ENCODE measurements at places on chromosomes 7 and 10.

GRCh38 chr7:124411796-124412195 is 353.8 kb downstream of the GPR37 start:
- DNase-seq, result no peak

DNA sequence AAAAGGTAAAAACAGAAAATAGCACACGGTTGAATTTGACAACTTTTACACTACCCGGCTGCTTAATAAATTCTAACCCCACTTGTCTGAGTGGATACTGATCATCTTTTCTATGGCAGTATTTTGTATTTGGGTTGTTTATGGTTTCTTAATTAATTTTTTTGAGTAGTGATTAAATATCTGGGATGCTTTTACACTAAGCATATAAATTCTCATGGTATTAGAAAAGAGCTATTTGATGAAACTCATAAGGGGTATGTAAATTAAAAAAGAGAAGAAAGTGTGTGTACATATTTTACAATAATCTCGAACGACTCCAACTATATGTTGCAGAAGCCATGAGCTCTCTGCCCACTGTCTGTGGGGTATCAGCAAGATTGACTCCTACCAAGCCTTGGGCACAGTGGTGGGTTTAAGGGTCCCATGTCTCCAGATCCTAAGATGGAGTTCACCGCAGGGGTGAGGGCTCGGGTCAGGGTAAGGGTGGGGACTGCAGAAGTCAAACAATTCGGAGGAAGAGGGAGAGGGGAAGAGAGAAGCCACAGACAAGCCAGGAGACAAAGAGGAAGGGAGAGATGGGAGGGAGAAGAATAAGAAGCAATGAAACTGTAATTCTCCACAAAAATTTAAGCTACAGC is 7.6 kb upstream of the HOXA13 start:
- DNase-seq, result no peak

GRCh38 chr7:115822801-115823200 is 207.8 kb downstream of the TFEC start:
- no peak for DNase-seq

GRCh38 chr7:127652333-127653248 is 597 bp downstream of the SND1 start:
- DNase-seq, result no peak

- DNase-seq, result no peak
Observed at GRCh38 chr7:132828502-132828901, 252.2 kb upstream of the PLXNA4 start.

DNA sequence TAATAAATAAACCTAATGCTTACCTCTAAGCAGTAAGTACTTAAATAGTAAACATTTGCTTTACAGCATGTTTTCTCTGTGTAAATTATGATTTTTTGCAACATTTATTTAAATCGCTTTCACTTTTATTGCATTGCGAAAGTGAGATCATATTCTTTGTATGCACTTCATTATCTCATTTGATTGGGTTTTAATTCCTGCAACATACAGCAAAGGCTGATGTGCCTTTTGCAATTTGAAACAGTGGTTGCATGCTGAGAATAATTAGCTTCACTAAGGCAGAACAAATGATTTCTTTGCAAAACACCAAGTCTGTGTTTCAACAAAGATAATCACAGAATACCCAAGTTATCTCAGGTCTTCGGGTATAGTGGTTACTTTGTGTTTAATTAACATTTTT is 16.3 kb upstream of the THSD7A start:
- DNase-seq, result no peak

- no peak for DNase-seq
Observed at GRCh38 chr10:61877887-61878739, 23.4 kb upstream of the ARID5B start.

DNA sequence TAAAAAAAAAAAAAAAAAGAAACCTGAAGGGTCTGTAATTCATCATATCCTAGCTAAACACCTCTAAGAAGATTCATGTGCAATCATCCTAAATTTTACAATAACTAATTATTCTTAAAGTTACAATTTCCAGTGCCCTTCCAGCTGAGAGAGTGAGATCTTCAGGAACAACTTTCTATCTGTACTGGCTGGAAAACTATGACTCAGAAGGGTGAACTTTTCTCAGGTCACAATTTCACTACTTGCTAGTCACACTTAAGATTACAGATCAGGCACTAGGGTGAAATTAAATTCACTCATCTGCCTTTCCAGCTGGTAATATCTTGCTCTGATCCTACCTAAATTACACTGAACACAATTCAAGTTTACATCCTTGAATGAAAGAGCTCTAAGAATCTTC is 158.8 kb downstream of the ANK3 start:
- no peak for DNase-seq

GRCh38 chr7:153567426-153567825 is 484.8 kb upstream of the DPP6 start:
- DNase-seq, result no peak

DNA sequence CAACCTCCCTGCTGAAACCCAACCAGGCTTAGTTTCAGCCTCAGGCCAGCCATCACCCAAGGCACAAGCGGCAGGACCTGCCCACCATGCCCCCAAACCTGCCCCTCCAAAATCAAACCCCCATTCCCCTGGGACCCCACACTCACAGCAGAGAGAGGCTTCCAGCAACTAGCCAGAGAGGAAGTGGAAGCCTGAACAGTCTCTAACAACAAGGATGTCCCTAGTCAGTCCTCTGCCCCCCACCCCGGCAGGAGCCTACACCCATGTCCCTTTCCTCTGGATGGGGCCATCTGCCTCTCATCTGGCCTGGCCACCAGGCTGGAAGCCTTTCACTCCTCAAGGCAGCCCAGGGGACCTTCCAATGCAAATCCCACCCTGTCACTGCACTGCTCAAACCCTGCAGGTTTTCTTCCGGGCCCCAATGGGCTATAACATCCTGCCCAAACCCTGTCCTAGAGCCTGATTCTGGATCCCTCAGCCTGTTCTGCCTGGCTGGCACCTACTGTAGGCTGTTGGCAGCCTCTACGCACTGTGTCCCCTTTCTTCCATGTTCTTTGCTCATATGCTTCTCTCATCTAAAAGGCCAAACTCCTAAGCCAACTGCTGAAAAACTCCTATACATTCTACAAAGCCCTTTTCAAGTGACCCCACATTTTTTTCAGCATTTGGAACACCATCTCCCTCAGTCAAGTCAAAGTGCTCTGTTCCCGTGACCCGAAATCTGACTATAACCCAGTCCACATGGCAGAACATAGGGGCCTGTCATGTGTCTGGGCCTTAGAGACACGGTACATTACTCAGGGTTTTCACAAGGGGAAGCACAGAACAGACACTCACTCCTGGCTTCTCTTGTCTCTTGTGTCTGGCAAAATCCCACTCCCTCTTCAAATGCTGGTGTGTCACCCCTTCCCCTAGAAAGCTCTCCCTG is 253.3 kb downstream of the TNS3 start:
- no peak for DNase-seq

GRCh38 chr7:84497873-84498272 is 303.3 kb upstream of the SEMA3A start:
- DNase-seq, result no peak

DNA sequence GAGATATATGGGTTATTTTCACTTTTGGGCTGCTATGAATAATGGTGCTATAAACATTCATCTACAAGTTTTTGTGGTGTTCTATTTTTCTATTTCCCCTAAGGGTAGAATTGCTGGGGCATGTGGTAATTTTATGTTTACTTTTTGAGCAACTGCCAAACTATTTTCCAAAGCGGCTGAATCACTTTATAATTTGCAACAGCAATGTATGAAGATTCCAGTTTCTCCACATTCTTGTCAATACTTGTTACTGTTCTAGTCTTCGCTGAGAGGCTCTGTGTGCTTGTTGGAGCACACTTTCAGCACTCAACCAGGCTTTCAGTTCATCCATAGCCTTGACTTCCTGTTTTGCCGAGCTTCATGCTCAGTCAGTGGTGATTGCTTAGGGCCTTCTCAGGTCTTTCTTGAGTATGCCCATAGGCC is 39.0 kb downstream of the ADK start:
- DNase-seq, result no peak

- no peak for DNase-seq
Observed at GRCh38 chr10:71753091-71753959, 20.0 kb downstream of the VSIR start.

DNA sequence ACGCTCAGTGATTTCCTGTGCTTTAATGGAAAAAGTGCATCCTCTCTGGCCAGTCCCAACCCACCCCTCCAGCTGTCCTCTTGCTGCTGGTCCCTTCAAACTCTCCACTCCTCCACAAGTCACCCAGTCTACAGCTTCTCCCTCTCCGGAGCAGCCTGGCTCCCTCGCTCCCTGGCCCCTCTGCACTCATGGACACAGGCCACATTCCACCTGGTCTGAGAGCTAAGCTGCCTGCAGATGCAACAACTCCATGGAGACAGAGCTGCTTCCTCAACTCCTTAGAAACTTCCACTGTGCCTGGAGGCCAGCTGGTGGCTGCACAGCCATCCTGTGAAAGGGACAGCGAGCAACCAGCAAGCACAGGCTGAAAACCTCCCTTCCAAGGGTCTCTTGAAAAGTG is 88.0 kb downstream of the GPR26 start:
- DNase-seq, result no peak

DNA sequence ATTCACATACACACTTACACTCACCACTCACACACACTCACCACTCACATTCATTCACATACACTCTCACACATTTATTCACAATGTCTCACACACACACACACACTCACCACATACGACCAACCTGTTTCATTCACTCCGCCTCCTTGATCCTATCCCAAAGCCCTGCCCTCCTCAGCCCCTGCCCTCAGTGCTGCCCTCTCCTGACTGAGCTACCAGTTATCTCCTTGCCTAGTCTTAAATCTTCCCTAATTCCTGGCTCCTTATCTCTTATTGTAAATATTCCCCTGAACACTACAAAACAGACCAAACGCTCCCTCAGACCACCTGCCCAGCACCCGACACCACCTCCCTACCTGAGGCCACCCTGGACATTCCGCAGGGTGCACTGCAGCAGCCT is 26.1 kb upstream of the C10orf120 start:
- DNase-seq, result no peak

- no peak for DNase-seq
Observed at GRCh38 chr10:59905731-59906416, 482 bp downstream of the CCDC6 start.

DNA sequence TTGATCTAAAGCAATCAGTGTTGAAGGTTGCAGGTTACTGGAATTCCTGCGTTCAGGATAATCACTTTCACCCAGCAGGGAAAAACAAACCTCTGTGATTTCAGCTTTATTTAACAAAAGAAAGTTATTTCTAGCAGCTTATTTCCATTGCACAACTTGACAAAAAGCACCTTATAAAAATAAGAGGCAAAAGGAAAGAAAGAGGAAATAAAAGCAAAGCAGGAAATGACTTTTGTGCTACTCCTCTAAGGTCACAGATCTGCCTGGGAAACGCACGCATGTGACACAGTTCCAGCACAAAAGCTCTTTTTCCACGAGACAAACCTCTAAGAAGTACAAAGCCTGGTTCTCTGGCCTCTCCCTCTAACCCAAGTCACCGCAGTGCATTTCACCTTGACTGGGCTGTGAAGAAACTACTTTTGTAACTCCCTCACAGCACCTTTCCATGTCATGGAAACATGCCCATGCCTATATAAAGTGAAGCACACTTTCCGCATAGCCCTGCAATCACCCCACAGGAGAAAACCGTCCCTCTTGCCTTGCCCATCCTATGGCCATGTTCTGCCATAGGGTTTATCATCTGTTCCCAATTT is 870 bp downstream of the ANK3 start:
- no peak for DNase-seq

GRCh38 chr10:29794776-29795611 is 160.2 kb upstream of the SVIL start:
- DNase-seq, result no peak

GRCh38 chr7:22856416-22856815 is 33.8 kb upstream of the TOMM7 start:
- no peak for DNase-seq

DNA sequence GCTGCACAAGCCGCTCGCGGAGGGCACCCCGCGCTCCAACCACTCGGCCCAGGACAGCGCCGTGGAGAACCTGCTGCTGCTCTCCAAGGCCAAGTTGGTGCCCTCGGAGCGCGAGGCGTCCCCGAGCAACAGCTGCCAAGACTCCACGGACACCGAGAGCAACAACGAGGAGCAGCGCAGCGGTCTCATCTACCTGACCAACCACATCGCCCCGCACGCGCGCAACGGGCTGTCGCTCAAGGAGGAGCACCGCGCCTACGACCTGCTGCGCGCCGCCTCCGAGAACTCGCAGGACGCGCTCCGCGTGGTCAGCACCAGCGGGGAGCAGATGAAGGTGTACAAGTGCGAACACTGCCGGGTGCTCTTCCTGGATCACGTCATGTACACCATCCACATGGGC is 50.0 kb downstream of the FIGNL1 start:
- no peak for DNase-seq

GRCh38 chr10:93495654-93496321 is 624 bp upstream of the CEP55 start:
- DNase-seq, result no peak

DNA sequence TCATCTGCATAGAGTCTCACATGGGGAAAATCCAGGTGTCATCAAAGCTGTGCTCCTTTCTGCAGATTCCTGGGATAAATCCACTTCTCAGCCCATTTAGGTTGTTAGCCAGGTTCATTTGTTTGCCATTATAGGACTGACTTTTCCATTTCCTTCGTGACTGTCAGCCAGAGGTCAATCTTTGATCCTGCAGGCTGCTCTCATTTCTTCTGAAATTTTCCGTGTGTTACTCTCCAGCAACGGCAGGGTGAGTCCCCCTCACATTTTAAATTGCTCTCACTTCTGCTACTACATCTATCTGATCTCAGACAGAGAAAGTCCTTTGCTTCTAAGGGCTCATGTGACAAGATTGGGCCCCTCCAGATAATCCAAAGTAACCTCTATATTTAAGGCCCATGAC is 150.7 kb upstream of the BET1 start:
- DNase-seq, result no peak

- DNase-seq, result no peak
Observed at GRCh38 chr10:11409357-11409756, 202.1 kb downstream of the USP6NL start.

- no peak for DNase-seq
Observed at GRCh38 chr10:48760983-48761382, 76.3 kb downstream of the WDFY4 start.

- no peak for DNase-seq
Observed at GRCh38 chr10:113267619-113268562, 285.0 kb upstream of the HABP2 start.

GRCh38 chr7:128168667-128169210 is 72.3 kb upstream of the LEP start:
- DNase-seq, result no peak

GRCh38 chr7:50657912-50658311 is 92.7 kb upstream of the DDC start:
- DNase-seq, result no peak

DNA sequence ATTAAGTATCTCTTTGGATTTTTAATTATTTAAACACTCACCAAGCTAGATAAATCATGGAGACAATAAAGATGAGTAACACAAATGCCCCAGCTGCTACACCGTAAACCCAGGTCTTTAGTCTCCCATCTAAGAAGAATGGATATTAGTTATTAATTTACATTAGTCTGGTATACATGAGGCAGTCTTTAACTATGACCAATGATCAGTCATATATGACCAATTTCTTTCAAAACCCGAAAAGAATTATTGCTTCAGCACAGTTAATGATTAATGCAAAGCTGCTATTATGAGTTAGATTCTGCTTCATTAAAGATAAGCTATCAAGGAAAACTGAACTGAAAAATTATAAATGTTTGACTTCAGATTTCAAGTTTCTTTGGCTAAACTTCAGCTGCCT is 402.9 kb downstream of the PHF14 start:
- no peak for DNase-seq

GRCh38 chr10:34474009-34474376 is 341.1 kb downstream of the PARD3 start:
- DNase-seq, result no peak
